NCI-H460 (cell line): ENCODE measurements at places on chromosomes 4 and X. TPM values are rescaled to one million over a fixed set of nuclear protein-coding genes. Genes with fewer than 3 reads are reported as not detected.

Gene FABP2
- not detected in 2 replicates for total RNA-seq

Gene CSN2
- total RNA-seq = not detected in 2 replicates

Gene PLS3
- 95.0 and 104 TPM in 2 replicates for total RNA-seq

Gene TBC1D19
- total RNA-seq = 46.9 and 54.9 TPM in 2 replicates

Gene RTL9
- 0.02 TPM in 1 of 2 replicates, not detected in the other for total RNA-seq

Gene MAGEB1
- not detected in 2 replicates for total RNA-seq

Gene RIPPLY1
- total RNA-seq = not detected in 2 replicates

Gene GRIPAP1
- total RNA-seq = 31.6 and 33.1 TPM in 2 replicates

Gene SLC10A6
- total RNA-seq = not detected in 2 replicates

Gene GLUD2
- total RNA-seq = 0.26 and 0.35 TPM in 2 replicates

Gene OCRL
- total RNA-seq = 28.6 and 36.4 TPM in 2 replicates

Gene ZBED1
- 36.9 and 37.4 TPM in 2 replicates for total RNA-seq

Gene MAP7D2
- 0.23 and 0.25 TPM in 2 replicates for total RNA-seq

Gene PSAPL1
- not detected in 2 replicates for total RNA-seq

Gene SSX1
- total RNA-seq = not detected in 2 replicates

Gene CORIN
- total RNA-seq = 0.12 TPM in 2 replicates

Gene BMX
- total RNA-seq = not detected in 2 replicates

Gene MGARP
- total RNA-seq = 0.22 and 0.32 TPM in 2 replicates

Gene LAS1L
- total RNA-seq = 45.4 and 48.7 TPM in 2 replicates

Gene MAGEB18
- not detected in 2 replicates for total RNA-seq

Gene MPP1
- 15.1 and 17.4 TPM in 2 replicates for total RNA-seq

Gene CXCL6
- not detected in 2 replicates for total RNA-seq

Gene HHIP
- total RNA-seq = 0.02 and 0.09 TPM in 2 replicates

Gene RAB9A
- total RNA-seq = 26.9 and 35.9 TPM in 2 replicates

Gene PHKA1
- total RNA-seq = 24.7 and 29.1 TPM in 2 replicates

Gene FANCB
- 6.4 and 8.1 TPM in 2 replicates for total RNA-seq

Gene SATL1
- 0.17 and 0.37 TPM in 2 replicates for total RNA-seq

Gene FGF13
- 50.3 and 55.3 TPM in 2 replicates for total RNA-seq

Gene UGT8
- 5.1 and 5.3 TPM in 2 replicates for total RNA-seq

Gene P2RY4
- total RNA-seq = not detected in 2 replicates

Gene GNRHR
- total RNA-seq = not detected in 2 replicates

Gene CPE
- 1.1 and 2.1 TPM in 2 replicates for total RNA-seq

Gene RTL3
- not detected in 2 replicates for total RNA-seq

Gene TMSB15A
- 0.42 TPM in 1 of 2 replicates, not detected in the other for total RNA-seq

Gene GAGE12E
- total RNA-seq = not detected in 2 replicates

Gene TSPAN7
- total RNA-seq = 73.1 and 77.5 TPM in 2 replicates

Gene RASGEF1B
- total RNA-seq = 0.15 TPM in 1 of 2 replicates, not detected in the other

Gene GAGE12H
- total RNA-seq = not detected in 2 replicates
